ENCODE measurements at places on chromosomes 12 and 14. TPM values are rescaled to one million over a fixed set of nuclear protein-coding genes. Genes with fewer than 3 reads are reported as not detected.

Gene PLEKHG7
- total RNA-seq = 0.41 TPM

GRCh38 chr14:101859538-101859902 is 98.0 kb downstream of the PPP2R5C start:
- no peak for DNase-seq

Gene HOXC12
- not detected for total RNA-seq

Gene MYG1
- total RNA-seq = 43.5 TPM

- DNase-seq = no peak
These were observed 553.1 kb downstream of the DIO2 start for GRCh38 chr14:79658221-79658620.

Gene CATSPERB
- 1.4 TPM for total RNA-seq

DNA sequence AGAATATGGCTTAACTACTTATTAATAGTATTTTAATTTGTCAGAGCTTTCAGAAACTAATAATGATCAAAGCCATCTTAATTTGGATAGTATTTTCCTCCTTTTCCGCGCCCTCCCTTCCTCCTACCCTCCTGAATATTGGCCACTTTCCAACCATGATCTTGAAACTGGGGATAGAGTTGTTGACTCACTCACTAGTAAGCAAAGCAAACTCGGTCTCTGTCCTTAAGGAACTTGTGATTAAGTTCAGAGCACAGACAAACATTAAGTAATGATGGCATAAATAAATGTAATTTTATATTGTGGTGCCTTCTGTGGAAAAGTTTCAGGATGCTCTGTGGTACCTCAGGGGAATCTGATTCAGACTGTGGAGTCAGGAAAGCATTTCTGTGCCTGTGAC is 75.7 kb downstream of the LRRK2 start:
- no peak for DNase-seq

DNA sequence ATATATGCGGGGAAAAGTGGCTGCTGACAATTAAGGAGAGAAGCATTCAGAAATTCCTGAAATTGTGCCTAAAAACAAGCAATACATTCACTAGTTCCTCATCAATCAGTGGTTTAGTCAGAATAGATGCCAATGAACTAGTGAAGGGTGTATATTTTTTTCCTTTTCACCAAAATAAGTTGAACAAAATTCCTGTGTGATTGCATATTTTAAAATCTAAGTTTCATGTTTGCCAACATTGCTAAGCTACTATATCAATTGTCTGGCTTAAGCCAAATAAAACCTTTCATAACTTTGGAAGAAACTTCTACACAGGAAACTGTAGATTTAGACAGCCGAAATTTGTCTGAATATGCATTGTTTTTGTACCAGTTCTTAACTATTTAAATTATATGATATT is 8.7 kb downstream of the PRKD1 start:
- DNase-seq = no peak

GRCh38 chr12:53995002-53995377 is 5.0 kb upstream of the HOXC9 start:
- DNase-seq = no peak

DNA sequence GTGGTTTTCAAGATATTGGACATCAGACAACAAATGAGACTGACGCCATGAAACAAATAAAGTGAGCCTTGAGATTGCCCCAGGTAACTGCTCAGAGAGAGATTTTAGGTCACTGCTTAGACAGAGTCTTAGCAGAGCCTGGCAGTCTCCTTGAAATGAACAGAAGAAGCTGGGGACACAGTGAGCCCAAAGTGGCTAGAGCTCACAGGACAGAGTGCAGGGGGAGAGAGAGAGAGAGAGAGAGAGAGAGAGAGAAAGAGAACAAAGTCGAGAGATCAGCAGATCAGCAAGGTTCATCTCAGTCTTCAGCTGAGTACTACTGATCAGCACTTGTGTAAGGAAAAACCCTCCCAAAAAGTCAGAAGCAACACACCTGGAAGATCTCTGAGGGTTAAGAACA is 147.4 kb downstream of the RMST start:
- DNase-seq = no peak

Gene PPP1R36
- total RNA-seq = 1.1 TPM

Gene P2RX2
- total RNA-seq = 0.16 TPM

Gene RNASE8
- total RNA-seq = not detected

DNA sequence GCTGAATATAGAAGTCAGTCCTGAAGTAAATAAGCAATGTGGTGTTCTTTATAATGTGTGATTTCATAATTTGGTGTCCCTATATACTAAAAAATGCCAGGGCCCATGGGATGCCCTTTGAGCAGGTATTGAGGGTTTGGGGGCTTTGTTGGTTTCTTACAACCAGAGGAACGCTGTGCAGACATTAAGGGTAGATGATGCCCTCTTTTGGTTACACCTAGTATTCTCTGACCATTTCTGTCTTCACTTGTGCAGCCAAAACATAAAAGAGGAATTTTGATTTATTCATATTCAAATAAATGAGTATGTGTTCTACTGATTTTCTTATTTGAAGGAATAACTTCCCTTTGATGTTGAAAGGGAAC is 3.0 kb downstream of the LGR5 start:
- DNase-seq = no peak

DNA sequence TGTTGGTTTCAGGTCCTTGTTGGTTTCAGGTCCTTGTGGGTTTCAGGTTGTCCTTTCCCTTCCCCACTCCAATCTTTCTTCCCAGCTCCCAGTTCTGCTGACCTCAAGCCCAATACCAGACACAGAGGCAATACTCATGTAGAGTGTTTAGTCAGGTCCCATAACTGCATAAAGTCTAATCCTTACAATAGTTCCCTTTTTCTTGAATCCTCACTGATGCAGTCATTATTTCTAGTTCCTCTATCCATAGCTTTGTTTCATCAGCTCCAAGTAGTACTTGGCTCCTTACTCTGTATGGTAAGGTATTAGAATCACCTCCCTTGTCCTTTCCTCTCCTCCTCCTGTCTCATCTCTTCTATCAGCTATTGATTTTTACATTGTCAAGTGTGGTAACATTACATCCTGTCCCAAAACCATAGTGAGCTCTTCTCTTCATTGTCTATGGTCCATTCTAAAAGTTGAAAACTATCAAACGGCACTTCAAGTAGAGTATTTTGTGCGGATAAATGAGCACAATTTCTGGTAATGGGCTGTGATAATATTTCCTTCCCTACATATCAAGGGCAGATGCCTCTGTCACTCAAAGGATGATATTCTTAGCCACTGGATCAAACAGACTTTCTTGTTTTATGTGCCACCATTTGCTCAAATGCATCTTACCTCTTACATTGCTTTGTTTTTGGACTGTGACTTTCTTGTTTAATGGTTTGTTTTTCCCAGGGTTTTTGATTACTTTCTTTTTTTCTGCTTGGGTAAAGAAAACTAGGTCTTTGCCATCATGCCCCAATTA is 57.2 kb upstream of the JDP2 start:
- DNase-seq = no peak

Gene GPR68
- total RNA-seq = 0.66 TPM

Gene CCDC38
- not detected for total RNA-seq

- DNase-seq = peak; percentile 88
These were observed at the start of gene RASSF8 for GRCh38 chr12:25958428-25959070. Gene RASSF8, plus strand, starts transcription at chr12:25958682. Its CDS starts 96,662 bp downstream, at chr12:26055344.

DNA sequence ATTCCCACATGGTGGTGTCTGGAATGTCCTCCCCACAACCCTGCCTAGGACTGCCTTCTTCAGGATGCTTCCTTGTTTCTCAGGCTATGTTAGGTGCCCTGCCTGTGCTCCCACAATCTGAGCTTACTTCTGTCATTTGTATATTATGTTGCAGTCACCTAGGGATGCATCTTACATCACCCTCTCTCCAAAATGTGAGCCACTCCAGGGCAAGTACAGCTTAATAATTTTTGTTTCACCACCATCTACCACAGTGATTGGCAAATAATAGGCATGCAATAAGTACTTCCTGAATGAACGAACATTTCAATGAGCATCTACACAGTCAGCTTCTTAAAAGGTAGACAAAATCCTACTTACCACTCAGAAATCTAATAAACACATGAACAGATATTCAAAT is 37.6 kb downstream of the ZFYVE26 start:
- no peak for DNase-seq

Gene SPX
- 0.71 TPM for total RNA-seq

- peak; percentile 90 for DNase-seq
These were observed 778 bp downstream of the TCP11L2 start for GRCh38 chr12:106303202-106303820.

- DNase-seq = no peak
These were observed 58.2 kb downstream of the GRIP1 start for GRCh38 chr12:66620688-66621087.

Gene LRTM2
- not detected for total RNA-seq

Gene SSTR1
- under 0.01 TPM for total RNA-seq

Gene ENDOU
- 1.6 TPM for total RNA-seq

DNA sequence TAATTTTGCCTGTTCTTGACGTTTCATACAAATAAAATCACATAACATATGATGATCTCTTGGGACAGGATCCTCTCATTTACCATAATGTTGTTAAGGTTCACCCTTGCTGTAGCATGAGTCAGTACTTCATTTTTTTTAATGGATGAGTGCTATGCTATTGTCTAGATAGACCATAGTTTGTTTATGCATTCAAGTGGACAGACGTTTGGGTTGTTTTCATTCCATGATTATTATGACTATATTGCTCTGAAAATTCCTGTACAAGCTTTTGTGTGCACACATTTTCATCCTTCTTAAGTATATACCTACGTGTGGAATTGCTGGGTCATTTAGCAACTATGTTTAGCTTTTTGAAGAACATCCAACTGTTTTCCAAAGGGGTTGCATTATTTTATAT is 325.6 kb upstream of the TMEM132C start:
- DNase-seq = no peak

Gene NRIP2
- 10.0 TPM for total RNA-seq

DNA sequence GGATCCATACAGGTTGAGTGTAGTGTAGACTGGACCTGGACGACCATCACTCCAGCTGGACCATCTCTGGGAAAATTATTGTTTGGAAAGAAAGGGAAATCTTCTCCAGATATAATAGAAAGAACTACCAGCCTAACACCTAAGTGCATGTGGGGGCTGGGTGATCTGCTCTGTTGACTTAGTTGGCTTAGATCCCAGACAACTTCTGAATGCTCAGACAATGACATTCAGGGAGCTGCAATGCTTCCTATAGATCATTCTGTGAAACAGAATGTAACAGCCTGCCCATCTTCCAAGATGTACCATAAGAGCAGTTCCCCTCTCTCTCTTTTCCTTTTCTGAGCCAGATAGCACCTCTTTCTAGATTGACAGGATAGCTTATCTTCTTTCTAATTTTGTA is 572.8 kb upstream of the STXBP6 start:
- no peak for DNase-seq

DNA sequence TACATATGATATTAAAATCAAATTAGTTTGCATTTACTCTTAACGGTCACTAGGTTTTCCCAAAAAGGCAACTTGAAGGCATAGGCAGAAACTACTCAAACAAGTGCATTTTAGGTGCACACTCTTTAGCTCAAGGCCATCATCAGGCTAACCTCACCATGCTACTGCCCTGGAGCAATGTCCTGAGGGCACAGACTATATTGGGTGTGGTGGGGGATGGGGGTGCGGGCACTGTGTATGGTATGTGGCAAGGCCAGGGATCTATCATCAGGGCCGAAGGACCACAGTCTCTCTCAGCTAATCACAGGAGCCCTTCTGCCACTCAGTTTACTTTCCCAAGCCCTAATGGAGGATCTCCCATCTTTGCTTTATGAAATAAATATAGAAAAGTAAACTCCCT is 51.9 kb downstream of the SH2B3 start:
- DNase-seq = peak; percentile 38

GRCh38 chr12:130685850-130686249 is 30.2 kb downstream of the RIMBP2 start:
- no peak for DNase-seq

DNA sequence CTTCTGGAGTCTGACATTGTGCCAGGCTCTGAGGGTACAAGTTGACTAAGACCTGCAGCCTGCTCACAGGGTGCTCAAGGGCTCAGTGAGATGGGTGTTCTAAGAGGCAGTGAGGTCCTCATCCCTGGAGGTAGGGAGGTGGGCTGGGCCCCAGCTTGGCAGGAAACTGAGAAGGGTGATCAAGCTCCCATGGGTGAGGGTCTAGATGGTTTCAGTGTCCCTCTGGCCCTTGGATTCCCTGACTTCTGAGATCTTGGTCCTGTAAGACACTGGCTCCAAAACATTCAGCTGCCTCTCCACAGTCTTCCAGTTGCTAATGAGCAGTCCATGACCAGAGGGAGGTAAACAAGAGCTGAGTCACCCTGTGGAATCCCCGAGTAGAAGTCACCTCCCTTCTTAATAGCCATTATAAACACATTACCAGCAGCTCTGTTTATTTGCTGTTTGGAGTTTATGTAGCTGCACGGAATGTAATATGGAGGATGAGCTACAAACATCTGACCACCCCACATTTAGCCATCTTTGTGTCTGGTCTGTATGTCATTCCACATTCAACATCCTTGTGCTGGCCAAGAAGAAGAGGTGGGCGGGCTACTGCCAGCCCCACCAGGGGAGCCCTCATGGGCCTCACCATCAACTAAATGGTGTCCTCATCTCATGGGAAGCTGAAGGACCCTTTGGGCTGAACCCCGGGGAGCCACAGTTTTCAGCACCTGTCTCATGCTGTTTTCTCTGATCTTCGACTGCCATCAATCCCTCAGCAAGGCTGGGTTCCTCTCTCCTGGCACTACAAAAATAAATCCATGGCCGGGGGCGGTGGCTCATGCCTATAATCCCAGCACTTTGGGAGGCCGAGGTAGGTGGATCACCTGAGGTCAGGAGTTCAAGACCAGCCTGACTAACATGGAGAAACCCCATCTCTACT is 37.2 kb upstream of the BDKRB2 start:
- DNase-seq = peak; percentile 51

- no peak for DNase-seq
These were observed 20.0 kb downstream of the CIT start for GRCh38 chr12:119857041-119857591.

Gene ADAM20
- 1.4 TPM for total RNA-seq

Gene IL22
- total RNA-seq = not detected

- peak; percentile 52 for DNase-seq
These were observed 190.0 kb upstream of the C14orf180 start for GRCh38 chr14:104389326-104390220.

DNA sequence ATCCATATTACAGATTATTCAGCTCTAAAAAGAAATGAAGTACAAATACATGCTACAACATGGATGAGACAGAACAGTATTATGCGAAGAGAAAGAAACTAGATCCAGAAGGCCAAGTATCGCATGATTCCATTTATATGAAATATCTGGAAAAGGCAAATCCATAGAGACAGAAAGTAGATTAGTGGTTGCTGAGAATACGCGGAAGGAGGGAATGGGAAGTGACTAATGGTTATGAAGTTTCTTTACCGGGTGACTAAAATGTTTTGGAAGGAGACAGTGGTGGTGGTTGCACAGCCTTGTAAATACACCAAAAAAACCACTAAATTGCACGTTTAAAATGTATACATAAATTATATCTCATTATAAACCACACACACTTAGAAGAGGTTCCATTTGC is 12.5 kb downstream of the PRDM4 start:
- no peak for DNase-seq

- no peak for DNase-seq
These were observed 169.5 kb upstream of the NTF3 start for GRCh38 chr12:5262450-5262849.
